RWPE2 (cell line): ENCODE measurements at places on chromosomes 16 and 17.

DNA sequence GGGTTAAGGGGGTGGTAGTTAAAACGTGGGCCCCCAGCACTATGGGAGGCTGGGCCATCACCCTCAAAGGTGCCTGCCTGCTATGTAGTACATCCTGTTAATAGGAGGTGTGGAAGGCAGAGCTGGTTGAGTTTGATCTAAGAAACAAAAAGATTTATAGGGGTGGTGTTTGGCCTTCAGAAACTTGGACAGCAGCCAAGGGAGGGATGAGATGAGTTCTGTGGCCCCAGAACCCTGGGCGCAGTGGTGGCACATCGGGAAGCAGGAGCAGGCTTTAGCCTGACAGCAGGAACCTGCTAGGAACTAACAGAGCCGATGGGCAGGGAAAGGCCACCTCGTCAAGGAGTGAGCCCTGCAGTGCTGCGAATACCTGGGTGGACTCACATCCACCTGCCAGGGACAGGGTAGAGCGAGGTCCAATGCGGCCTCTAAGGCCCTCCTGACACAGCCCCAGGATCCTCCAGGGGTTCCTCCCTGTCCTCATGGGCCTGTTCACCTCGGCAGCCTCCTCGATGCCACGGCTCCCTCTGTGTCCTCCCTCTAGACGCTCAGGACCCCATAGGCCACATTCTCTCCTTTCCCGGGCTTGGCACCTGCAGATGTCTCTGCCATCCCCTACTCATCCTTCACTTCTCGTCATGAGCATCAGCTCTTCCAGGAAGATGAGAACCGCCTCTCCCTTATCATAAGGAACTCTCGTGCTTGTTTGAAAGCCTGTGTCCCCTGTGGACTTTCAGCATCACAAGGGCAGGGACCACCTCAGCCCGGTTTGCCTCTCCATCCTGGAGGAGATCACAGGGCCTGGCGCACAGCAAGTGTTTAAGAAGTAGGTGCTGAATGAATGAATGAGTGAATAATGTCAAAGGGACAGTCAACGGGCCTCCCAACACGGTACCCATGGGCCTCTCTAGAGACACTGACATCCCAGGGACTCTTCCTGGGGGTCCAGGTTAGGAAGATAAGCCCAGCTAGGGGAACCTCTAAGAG lies 103.5 kb upstream of the TNRC6C start:
- DNase-seq: no peak

DNA sequence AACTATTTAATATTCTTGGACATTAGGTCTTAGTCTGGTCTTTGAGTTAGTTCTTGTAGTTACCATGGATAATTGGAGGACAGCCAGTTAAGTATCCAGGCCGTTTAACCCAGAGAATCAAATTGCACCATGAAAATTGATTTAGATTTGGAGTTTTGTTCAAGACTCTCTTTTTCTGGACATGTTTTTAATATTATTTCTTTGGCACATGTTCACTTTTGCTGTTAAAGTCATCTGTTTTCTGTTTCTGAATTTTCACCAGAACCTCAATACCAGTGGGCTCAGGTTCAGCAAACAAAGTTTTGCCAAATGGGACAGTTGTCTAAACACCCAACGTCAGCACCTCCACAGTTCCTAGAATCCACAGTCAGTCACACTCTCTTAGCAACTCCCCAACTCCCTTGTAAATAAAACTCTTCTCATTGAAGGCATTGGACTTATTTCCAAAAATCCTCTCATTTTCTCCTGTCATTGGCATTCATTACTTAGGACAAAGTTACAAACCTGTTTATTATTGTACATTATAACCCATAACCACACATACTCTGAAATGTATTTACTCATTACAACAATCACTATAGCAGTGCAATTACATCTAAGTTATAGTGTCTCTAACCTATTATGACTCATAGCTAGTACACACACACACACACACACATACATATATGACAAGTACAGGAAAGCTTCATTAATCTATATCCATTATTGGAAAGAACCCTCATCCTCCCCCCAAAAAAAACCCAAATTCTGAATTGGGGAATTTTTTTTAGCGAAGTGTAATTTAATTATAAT lies 33.5 kb upstream of the DNAH9 start:
- DNase-seq: no peak

DNA sequence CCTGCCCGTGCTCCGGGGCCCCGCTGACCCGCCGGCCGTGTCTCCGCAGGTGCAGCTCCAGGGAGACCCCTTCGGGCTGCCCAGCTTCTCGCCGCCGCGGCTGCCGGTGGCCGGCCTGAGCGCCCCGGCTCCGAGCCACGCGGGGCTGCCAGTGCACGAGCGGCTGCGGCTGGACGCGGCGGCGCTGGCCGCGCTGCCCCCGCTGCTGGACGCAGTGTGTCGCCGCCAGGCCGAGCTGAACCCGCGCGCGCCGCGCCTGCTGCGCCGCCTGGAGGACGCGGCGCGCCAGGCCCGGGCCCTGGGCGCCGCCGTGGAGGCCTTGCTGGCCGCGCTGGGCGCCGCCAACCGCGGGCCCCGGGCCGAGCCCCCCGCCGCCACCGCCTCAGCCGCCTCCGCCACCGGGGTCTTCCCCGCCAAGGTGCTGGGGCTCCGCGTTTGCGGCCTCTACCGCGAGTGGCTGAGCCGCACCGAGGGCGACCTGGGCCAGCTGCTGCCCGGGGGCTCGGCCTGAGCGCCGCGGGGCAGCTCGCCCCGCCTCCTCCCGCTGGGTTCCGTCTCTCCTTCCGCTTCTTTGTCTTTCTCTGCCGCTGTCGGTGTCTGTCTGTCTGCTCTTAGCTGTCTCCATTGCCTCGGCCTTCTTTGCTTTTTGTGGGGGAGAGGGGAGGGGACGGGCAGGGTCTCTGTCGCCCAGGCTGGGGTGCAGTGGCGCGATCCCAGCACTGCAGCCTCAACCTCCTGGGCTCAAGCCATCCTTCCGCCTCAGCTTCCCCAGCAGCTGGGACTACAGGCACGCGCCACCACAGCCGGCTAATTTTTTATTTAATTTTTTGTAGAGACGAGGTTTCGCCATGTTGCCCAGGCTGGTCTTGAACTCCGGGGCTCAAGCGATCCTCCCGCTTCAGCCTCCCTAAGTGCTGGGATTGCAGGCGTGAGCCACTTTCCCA lies 5.9 kb downstream of the CTF1 start:
- no peak for DNase-seq

- DNase-seq: no peak
Measured at GRCh38 chr17:66348584-66349165, 46.3 kb downstream of the PRKCA start.
